NCI-H1694 (cell line): ENCODE measurements at places on chromosomes 4 and X.

- DNase-seq = no peak
Measured at GRCh38 chr4:152691761-152692160, 12.0 kb upstream of the TMEM154 start.

- DNase-seq = no peak
Measured at GRCh38 chr4:8657381-8658088, 65.0 kb downstream of the CPZ start.

- no peak for DNase-seq
Measured at GRCh38 chr4:82247629-82248028, 126.2 kb downstream of the HNRNPD start.

DNA sequence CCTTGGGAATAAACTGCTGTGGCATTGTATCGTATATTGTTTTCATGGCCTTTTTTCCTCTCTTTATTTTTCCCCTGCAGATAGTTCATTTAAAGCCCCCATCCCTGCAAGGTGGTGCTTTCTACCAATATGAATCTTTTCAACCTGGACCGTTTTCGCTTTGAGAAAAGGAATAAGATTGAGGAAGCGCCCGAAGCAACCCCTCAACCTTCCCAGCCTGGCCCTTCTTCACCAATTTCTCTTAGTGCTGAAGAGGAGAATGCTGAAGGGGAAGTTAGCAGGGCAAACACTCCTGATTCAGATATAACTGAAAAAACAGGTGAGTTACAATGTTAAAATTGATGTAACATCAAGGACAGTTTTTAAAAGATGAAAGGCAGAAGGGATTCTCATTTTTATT lies 601 bp downstream of the SMARCAD1 start:
- no peak for DNase-seq

DNA sequence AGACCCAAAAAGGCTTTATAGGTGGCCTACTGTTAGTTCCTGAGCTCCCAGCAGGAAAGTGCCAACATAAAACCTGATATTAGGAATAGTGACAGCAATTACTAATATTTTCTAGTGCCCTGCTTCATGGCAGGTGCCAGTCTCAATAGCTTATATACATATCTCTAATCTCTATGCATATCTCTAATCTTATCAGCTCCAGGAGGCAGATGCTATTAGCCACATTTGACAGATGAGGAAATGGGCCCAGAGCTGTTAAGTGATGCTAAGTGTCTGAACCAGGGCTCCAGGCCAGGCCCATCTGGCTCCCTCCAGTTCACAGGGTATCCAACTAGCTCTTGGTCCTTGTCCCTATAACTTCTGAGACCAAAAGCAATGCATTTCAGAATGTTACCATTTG lies 142.5 kb downstream of the CHIC2 start:
- no peak for DNase-seq

DNA sequence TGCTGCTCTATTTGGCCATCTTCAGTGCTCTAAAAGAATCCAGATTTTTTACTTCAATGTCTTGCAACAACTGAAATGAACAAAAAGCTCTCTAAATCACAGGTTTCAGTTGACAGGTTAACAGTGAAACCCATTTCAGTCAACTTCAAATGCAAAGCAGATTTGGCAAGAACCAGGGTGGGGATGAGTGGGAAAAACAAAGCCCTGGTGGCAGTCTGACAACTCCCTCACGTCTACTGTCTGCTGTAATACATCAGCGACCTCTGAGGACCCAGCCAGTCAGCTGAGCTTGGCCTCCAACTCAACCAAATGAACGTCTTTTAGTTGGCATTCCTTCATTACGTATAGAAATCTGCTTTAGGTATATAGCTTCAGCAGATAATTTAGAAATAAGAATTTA lies 95.8 kb downstream of the COL25A1 start:
- no peak for DNase-seq
